Esophagus mucosa (tissue), 1 donor: ENCODE measurements at places on chromosomes 7 and 10.

GRCh38 chr7:136496551-136496950 is 371.9 kb upstream of the CHRM2 start:
- ATAC-seq: no peak

GRCh38 chr7:69889338-69889975 is 291.2 kb downstream of the AUTS2 start:
- no peak for ATAC-seq

- ATAC-seq: no peak
Measured at GRCh38 chr7:5302577-5302976, 19.8 kb downstream of the SLC29A4 start.

DNA sequence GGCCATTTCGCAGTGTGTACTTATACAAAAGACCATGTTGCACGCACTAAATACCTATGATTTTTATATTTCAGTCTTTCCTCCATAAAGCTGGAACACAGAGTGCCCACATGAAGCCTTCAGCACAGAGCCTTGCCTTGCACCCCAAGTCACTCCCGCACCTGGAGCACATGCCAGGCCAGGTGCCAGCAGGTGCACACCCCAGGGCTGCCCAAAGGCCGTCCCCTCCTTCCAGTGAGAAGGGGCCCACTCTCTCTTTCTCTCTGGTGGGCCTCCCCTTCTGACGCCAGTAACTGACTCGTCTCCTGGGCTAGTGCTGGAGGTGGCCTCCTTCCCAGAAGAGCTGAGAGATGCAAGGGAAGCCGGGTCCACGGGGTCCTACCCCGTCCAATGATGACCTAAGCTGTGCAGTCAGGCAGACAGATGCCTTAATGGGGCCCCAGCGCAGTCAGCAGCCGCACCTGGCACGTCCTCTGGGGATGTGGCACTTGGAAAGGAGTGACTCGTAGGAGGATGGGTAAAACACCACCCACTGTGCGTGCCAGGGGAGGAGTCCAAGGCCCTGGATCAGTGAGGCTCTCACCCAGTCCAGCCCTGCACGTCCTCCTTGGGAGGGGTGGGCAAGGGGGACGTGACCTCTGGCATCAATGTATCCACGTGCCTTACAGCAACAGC is 17.7 kb upstream of the SHH start:
- ATAC-seq: no peak

- ATAC-seq: no peak
Measured at GRCh38 chr7:137956183-137956582, 45.7 kb downstream of the CREB3L2 start.

- no peak for ATAC-seq
Measured at GRCh38 chr7:90210981-90211380, 559 bp upstream of the STEAP2 start.

DNA sequence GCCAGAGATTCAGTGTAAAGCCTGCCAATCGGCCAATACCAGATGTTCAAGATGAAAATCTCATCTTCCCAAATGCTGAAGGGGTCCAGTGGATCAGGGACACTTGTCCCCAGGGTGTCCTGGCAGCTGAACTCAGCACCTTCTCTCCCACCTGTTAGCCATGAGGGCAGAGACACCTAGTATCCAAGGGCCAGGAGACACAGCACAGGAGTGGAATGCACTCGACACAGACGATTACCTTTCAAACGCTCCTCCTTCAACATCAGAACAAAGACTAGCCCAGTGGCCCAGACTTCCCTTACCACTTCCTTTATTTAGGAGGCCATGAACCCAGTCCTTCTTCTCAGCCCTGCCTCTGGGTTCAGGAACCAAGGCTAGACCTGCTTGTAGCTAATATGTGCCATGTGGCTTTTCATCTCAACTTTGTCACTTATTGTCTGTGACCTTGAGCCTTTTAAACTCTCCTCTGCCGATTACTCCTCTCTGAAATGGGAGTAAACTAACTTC is 180.3 kb upstream of the PLXNA4 start:
- ATAC-seq: no peak

DNA sequence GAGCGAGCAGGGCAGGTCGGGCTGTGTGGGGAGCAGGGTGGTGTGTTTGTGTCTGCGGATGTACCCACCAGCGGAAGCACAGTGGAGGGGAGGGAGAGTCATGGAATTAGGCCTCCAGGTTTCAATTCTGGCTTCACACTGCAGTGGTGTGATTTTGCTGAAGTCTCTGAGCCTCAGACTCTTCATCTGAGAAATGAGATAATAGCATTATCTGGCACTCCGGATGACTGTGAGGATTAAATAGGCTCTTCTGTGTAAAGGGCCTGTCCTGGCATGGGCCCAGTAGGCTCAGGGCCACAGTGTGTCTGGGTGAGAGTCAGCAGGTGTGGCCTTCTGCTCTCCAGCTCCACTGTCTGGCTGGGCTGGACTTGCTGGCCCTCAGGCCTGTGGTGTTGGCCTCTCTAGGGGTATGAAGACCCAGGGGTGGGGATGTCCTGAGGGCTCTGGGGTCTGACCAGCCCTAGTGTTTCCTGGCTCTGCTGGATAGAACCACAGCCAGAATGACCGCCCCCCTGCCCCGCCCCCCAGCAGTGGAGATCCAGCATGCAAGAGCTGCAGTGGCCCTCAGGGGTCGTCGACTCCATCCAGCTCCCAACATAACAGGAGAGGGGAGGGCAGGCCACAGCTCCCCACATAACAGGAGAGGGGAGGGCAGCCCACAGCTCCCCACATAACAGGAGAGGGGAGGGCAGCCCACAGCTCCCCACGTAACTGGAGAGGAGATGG is 178.6 kb downstream of the RPS24 start:
- ATAC-seq: peak; percentile 73

GRCh38 chr10:31927884-31928548 is 615 bp downstream of the ARHGAP12 start:
- ATAC-seq: peak; percentile 49

- no peak for ATAC-seq
Measured at GRCh38 chr10:22500656-22501340, 155.5 kb downstream of the SPAG6 start.

GRCh38 chr10:31928549-31929260 is at the start of gene ARHGAP12:
Gene ARHGAP12 (minus strand): TSS chr10:31928831. CDS start chr10:31908855, 19,976 bp downstream.
- ATAC-seq: peak; percentile 96

GRCh38 chr7:43054052-43054722 is 58.3 kb upstream of the HECW1 start:
- ATAC-seq: no peak

DNA sequence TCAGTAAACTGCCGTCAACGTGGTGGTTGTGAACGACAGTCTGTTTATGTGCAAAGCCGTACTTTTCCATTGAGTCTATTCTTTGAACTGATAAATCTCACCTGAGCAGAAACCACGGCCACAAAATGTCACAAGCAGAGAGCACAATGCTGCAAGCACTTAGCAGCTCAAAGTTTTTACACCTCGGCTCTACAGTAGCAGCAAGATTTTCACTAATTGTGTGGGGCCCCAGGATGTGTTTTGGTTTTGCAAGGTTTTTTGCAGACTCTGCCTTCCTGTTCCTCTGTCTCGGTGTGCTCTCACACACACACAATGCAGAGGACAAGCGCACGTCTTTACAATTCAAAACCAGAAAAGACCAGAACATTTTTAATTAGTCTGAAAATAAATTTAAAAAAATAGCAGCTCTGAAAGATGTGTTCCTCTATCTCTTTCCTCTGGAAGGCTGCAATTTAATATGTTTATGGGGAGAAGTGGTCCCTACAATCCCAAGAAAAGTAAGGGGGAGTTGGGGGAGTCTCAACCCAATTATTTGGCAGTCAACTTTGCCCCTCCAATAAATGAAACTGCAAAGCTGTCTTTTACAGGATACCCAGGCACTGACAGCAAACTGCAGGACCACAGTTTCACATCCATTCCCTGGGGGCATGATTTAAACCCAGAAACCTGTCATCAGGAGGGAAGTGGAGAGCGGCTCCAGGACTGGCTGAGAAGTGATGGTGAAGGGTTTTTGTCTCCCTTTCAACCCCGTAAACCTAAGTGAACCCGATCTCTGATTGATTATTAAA is 73.8 kb upstream of the SFMBT2 start:
- peak; percentile 46 for ATAC-seq

GRCh38 chr7:3283130-3283704 is 17.8 kb upstream of the SDK1 start:
- peak; percentile 68 for ATAC-seq

- peak; percentile 52 for ATAC-seq
Measured at GRCh38 chr7:81736091-81736490, 33.8 kb downstream of the HGF start.

DNA sequence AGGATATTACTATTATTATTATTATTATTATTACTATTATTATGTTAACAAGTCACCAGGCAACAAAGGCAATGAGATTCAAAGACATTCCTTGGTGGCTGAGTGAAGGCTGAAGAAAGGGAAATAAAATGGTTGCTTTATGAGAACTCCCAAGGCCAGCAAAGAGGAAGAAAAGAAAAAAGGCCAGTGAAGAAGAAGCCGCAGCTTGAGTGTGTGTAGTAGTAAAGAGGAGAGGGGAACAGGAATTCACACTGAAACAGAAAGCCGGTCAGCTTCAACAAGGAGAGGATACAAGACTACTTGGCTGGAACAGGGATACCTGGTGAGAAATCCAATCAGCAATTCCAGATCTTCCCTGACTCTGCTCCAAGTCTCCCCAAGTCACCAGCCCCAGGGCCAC is 42.4 kb downstream of the PLXNA4 start:
- ATAC-seq: no peak

GRCh38 chr10:25076506-25077177 is 60.2 kb downstream of the THNSL1 start:
- no peak for ATAC-seq

GRCh38 chr10:70568781-70569495 is 33.6 kb downstream of the PRF1 start:
- no peak for ATAC-seq

DNA sequence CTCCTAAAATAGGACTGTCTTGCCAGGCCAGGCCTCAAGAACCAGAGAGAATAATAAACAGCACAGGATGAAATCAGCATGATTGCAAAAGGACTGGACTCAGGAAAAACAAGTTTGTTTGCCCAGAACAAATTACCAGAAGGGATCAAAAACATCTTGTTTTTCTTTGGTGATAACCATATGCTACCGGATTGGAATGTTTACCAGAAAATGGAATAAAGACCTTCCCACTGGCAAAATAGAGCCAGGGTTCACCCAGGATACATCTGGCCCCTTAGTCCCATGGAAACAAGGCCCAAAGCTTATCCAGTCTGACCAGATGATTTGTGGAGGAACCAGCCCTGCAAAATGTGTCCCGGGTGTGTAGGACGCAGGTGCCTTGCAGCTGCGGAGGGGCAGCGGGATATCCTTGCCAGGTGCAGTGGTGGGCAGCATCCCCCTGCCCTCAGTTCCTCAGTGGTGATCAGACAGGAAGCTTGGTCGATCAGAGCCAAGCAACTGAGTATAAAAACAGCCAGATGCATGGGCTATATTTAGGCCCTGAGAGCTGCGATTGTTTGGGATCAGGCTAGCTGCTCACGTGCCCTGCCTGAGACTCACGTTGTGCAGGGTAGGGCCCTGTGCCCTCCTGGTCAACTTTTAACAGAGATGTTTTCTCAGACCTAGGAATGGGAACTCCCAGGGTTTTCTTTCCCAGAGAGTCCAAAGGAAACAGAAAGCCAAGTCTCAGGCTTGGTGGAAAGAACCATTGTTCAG is 4.6 kb upstream of the ZNF22 start:
- no peak for ATAC-seq

- no peak for ATAC-seq
Measured at GRCh38 chr10:45518741-45519140, 144.7 kb downstream of the ALOX5 start.

- ATAC-seq: peak; percentile 49
Measured at GRCh38 chr10:92240289-92241157, 50.4 kb downstream of the CPEB3 start.

DNA sequence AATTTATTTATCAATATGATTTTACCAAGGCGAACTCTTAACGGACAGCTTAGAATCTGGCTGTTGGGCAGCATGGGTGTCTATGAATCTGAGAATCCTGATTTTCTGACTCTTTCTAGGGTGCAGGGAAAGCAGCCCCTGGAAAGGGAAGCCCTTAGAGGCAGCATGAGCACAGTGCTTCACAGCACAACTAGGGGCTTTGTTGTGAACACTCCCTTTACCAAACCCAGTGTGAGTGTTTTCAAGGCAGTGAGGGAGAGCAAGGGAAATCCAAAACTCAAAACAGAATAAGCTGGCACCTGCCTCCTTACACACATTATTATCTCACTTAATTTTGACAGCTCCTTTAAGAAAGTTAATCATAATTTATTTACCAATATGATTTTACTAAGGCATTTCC is 116.3 kb upstream of the CSTF2T start:
- ATAC-seq: no peak

GRCh38 chr10:132023092-132023811 is 41.5 kb upstream of the BNIP3 start:
- peak; percentile 85 for ATAC-seq

GRCh38 chr7:66399566-66399965 is 194.4 kb downstream of the TPST1 start:
- no peak for ATAC-seq

DNA sequence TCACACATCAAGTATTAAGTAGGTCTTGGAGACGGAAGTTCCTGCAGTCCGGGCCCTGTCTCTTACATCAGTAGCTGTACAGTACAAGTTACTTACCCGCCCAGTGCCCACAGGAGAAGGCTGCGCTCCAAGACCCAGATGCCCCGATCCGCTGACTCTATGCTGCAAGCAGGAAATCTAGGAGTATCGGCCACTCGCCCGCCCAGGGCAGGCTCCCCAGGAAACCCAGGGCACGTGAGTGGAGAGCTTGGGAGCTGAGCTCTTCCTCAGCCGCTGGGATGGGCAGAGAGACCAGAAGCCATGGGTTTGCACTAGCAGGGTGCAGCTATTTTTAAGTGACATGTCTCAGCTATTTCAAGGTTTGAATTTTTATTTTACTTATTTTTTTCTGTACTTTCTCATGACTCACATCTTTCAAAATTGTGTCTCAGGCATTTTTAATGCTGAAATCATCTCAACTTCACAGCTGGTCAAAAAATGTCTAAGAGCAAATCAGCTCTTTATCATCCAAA is 1.9 kb upstream of the GPER1 start:
- no peak for ATAC-seq

DNA sequence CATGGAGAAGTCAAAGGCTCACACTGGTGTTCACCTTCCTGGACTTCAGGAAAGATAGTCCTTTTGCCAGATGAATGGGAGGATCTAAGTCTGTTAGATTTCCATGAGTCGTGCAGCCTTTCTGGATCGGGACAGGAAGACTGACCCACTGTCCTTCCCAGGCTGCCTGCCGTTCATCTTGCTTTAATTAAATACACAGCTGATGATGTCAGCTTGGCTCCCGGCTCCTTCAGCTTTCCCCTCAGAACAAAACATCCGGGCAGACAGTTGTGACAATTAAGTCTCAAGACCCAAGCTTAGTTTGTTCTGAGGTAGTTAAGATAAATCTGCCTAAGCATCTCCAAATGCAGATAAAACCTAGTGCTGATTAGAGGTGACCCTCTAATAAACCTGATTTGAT is 58.6 kb downstream of the AUTS2 start:
- no peak for ATAC-seq

- no peak for ATAC-seq
Measured at GRCh38 chr7:85164376-85164775, 22.5 kb downstream of the SEMA3D start.

- no peak for ATAC-seq
Measured at GRCh38 chr7:84291756-84292155, 97.2 kb upstream of the SEMA3A start.

- no peak for ATAC-seq
Measured at GRCh38 chr7:1483536-1484505, 20.4 kb downstream of the INTS1 start.

- ATAC-seq: peak; percentile 86
Measured at GRCh38 chr10:60032723-60033122, 126.4 kb upstream of the CCDC6 start.

- ATAC-seq: no peak
Measured at GRCh38 chr10:126500866-126501265, 112.6 kb upstream of the ADAM12 start.
